Activated naive CD8-positive, alpha-beta T cell treated with anti-CD3 and anti-CD28 coated beads, Interleukin-2, amount 10 ng/mL, durations not matched to agents 7 days and 5 days (primary cell): ENCODE measurements at places on chromosomes 2 and 18.

GRCh38 chr2:205766779-205767359, 84.6 kb downstream of the NRP2 start:
- no peaks in the 10 kb centered on the region for H3K36me3 ChIP-seq
- no peak overlapping the region for H3K4me3 ChIP-seq
- DNase-seq = peak; percentile 49
- H3K4me1 ChIP-seq = peaks cover 3% of the 10 kb centered on the region
- peaks cover 36% of the 10 kb centered on the region for H3K27me3 ChIP-seq
- no peak overlapping the region for H3K27ac ChIP-seq

GRCh38 chr18:45910405-45911023, 56.6 kb downstream of the EPG5 start:
- no peak overlapping the region for H3K4me3 ChIP-seq
- H3K27ac ChIP-seq = no peak overlapping the region
- H3K4me1 ChIP-seq = peaks cover 2% of the 10 kb centered on the region
- no peaks in the 10 kb centered on the region for H3K27me3 ChIP-seq
- peak; percentile 65 for DNase-seq
- peaks cover 21% of the 10 kb centered on the region for H3K36me3 ChIP-seq

DNA sequence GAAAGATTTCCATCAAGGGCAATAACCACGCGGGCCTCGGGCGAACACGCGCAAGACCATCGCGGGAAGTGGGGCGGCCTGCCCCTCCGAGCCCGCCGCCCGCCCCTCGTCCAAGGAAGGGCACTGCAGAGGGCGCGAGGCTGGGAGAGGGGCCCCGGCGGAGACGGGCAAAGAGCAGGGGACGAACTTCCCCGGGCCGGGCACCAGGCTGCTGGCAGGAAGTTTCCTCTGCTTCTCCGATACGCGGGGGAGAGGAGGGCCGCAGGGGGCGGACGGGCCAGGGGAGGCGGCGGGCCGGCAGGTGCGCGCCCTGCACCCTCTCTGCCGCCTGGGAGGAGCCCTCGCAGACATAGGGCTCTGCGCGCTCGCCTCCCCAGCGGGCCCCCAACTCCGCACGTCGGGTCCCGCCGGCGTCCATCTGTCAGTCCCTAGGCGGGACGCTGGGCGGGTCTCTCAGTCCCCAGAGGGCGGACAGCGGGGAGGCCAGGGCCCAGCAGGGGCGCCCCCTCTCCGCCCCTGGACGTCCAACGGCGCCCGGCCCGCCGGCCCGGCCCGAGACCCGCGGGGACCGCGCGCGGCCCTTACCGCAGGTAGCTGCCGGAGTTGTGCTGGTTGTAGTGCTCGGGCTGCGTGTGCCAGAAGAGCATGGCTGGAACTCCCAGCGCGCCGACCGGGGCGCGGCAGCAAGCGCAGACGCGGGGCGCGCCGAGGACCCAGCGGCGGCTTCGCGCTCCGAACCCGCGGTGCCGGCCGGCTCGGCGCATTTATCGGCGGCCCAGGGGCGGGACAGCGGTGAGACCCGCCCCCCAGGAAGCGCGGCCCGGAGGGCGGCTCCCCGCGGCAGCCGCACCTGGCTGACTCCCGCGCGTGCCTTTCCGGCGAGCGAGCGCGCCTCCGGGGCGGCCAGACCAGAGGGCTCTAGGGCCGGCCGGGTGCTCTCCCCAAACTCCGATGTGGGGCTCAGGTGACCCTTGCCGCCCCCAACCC, at the start of gene TFCP2L1:
TFCP2L1 (minus strand) TSS at position 740 of the 987 bp plus-strand sequence; CDS start at position 647, 93 bp downstream.
- H3K27me3 ChIP-seq = peaks cover 45% of the 10 kb centered on the region
- peak within 1 kb of the TSS; percentile 75 for H3K4me3 ChIP-seq
- no peak within 1 kb of the TSS for H3K27ac ChIP-seq
- peak; percentile 70 for DNase-seq
- H3K36me3 ChIP-seq = no peaks in the 10 kb centered on the region

- H3K27ac ChIP-seq = no peak overlapping the region
- no peaks in the 10 kb centered on the region for H3K4me1 ChIP-seq
- H3K4me3 ChIP-seq = no peak overlapping the region
- peaks cover 13% of the 10 kb centered on the region for H3K27me3 ChIP-seq
- no peaks in the 10 kb centered on the region for H3K36me3 ChIP-seq
- DNase-seq = no peak
These were observed 130.8 kb upstream of the TWIST2 start for GRCh38 chr2:238717084-238717483.

DNA sequence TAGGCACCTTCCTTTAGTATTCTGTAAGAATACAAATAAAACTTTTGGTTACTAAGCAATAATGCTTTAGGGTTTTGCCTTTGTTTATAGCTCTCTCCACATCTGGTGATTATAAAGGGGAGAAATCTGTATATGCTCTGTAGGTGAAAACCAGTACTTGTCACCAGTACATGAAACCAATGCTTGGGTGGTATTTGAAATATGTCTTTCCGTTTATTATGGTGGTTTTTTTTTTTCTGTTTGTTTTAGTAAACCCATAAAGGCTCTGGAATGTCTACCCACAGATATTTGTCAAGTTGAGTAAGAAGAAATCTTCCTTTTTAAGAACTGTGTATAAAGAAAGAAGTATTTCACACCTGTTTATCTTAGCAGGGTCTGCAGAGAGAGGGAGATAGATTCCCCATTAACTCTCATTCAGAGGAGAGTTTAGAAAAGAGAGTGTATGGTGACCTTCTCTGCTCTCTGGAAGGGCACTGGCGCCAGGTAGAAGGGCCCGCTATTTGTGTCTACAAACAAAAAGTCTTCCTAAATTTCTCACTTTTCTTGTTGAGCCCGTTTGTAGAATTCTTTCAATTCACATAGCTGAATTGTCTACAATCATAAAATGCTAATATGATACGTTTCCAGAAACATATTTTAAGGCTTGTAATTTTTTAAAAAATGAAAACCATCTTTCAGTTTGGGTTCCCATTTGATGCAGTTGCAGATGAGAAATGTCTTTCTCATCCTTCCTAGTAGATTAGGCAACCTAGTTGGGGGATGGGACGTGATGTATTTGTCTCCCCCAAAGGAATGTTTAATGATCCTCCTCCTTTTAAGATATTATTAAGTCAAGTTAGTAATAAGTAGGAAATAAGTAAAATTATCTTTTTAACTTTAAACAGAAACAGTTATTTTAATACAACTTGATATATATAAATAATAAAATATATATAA, 33.9 kb downstream of the MAP3K20 start:
- DNase-seq = no peak
- H3K4me3 ChIP-seq = no peak overlapping the region
- H3K4me1 ChIP-seq = peaks cover 7% of the 10 kb centered on the region
- no peak overlapping the region for H3K27ac ChIP-seq
- H3K27me3 ChIP-seq = peaks cover 9% of the 10 kb centered on the region

GRCh38 chr2:191917430-191917881, 70.6 kb upstream of the CAVIN2 start:
- H3K27ac ChIP-seq = no peak overlapping the region
- H3K4me1 ChIP-seq = no peaks in the 10 kb centered on the region
- no peak for DNase-seq
- no peak overlapping the region for H3K4me3 ChIP-seq
- H3K36me3 ChIP-seq = no peaks in the 10 kb centered on the region

- peaks cover 17% of the 10 kb centered on the region for H3K36me3 ChIP-seq
- no peak overlapping the region for H3K27ac ChIP-seq
- no peaks in the 10 kb centered on the region for H3K4me1 ChIP-seq
- H3K4me3 ChIP-seq = no peak overlapping the region
- DNase-seq = no peak
These were observed 17.8 kb upstream of the GPR75 start for GRCh38 chr2:53877556-53877955.

GRCh38 chr2:65204461-65205210, 23.0 kb upstream of the ACTR2 start:
- H3K27me3 ChIP-seq = peaks cover 2% of the 10 kb centered on the region
- H3K4me1 ChIP-seq = no peaks in the 10 kb centered on the region
- peaks cover 3% of the 10 kb centered on the region for H3K36me3 ChIP-seq
- no peak overlapping the region for H3K4me3 ChIP-seq

- H3K36me3 ChIP-seq = peaks cover 7% of the 10 kb centered on the region
- no peak overlapping the region for H3K4me3 ChIP-seq
- DNase-seq = no peak
- peaks cover 15% of the 10 kb centered on the region for H3K4me1 ChIP-seq
- H3K27ac ChIP-seq = no peak overlapping the region
- no peaks in the 10 kb centered on the region for H3K27me3 ChIP-seq
These were observed 85.1 kb downstream of the ARL4C start for GRCh38 chr2:234411793-234412192.

DNA sequence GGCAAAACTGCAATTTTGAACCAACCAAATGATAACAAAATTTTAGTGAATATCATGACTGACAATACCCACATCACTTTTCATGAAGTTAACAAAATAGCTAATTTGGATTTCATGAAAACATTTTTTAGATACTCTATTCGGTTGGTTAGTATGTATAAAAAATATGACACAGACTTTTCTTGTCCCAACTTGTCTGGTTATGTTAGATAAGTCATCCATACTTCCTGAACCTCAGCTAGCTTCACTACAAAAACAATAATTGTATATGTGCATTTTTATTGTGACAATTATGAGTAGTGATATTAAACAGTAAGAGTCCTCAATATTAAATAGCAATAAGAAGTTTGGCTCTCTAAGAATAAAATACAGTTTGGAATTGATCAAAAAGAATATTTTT, 408.1 kb upstream of the DSEL start:
- no peak overlapping the region for H3K27ac ChIP-seq
- H3K27me3 ChIP-seq = no peaks in the 10 kb centered on the region
- no peaks in the 10 kb centered on the region for H3K4me1 ChIP-seq
- no peak for DNase-seq
- H3K4me3 ChIP-seq = no peak overlapping the region

- no peak for DNase-seq
- H3K27ac ChIP-seq = no peak overlapping the region
- H3K27me3 ChIP-seq = peaks cover 3% of the 10 kb centered on the region
- H3K36me3 ChIP-seq = no peaks in the 10 kb centered on the region
- no peaks in the 10 kb centered on the region for H3K4me1 ChIP-seq
These were observed 133.5 kb downstream of the QPCT start for GRCh38 chr2:37477921-37478320.

DNA sequence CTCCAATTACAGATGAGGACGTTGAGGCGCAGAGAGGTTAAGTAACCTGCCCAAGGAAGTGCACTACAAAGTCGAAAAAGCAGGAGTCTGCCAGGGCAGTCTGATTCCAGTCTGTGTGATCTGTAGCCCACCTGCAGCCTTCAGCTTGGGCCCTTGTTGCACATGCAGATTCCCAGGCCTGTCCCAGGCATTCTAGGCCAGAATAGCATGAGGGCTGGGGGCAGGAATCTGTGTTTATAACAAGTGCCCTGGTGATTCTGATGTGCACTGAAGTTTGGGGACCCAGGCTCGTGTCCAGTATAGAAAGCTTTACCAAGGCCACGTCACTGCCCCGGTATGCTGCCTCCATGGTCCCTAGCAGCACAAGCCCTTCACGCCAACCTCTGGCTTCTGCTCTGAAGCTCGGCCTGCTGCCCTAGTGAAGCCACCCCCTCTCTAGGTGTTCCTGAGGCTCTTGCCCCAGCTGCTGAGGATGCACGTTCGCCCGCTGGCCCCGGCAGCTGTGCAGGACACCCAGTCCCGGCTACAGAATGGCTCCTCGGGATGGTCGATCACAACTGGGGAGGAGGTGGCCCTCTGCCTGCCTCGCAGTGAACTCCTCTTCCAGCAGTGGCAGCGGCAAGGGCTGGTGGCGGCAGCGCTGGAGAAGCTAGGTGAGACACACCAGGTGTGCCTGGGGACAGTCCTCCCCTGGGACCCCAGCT, 4.6 kb downstream of the CHRNG start:
- H3K36me3 ChIP-seq = peaks cover 24% of the 10 kb centered on the region

DNA sequence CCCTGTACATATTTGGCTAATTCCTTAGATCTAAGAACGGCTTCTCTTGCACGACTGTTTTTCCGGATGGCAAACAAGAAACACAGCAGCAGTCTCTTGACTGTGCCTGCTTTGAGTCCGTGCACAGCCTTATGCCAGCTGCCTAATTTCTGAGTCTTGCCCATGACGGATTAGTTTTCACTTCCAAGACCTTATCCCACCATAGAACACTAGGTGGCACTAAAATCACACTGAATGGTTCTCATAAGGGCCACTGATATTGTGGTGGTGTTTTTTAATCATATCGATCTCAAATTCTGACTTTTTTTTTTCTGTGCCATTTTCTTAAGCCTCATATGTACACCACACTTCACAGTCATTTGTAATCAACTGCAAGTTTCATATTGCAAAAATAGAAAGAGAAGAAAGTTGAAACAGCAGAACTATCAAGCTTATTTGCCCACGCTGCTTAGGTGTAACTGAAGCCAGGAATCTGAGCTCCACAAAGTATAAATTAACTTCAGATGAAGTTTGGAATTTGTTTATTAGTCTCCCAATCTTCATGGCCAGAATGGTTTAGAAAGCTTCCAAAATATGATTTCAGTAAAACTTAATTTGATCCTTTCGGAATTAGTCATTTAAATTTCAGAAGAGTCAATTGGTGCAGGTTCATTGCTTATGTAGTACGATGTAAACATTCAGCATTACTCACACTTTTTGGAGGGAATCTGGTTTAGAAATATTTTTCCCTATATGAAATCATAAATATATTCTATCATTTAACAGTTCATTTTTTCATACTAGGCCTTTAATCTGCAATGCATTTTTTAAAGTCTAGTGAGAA, 45.5 kb upstream of the SCN7A start:
- H3K27ac ChIP-seq = no peak overlapping the region
- H3K4me1 ChIP-seq = peaks cover 3% of the 10 kb centered on the region
- peaks cover 3% of the 10 kb centered on the region for H3K27me3 ChIP-seq

DNA sequence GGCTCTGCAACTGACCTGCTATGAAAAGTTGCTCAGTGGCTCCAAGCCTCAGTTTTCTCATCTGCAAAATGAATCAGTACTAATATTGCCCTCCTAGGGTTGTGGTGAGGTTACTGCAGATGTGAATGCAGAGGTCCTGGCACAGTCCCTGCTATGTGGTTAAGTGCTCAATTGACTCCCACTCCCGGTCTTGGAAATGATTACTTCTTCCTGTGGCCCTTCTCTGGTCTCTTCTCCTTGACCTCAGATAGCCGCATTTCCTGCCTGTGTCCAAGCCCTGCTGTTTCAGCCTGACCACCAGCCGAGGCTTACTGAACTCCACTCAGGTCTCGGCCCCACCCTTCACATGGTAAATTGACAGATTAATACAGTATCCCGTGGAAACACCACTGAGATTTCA, 26.3 kb downstream of the CNGA3 start:
- H3K27ac ChIP-seq = no peak overlapping the region
- H3K4me1 ChIP-seq = no peaks in the 10 kb centered on the region
- DNase-seq = no peak

GRCh38 chr2:74436848-74437695, 4.7 kb downstream of the RTKN start:
- DNase-seq = no peak
- peaks cover 29% of the 10 kb centered on the region for H3K27me3 ChIP-seq
- no peak overlapping the region for H3K4me3 ChIP-seq
- no peaks in the 10 kb centered on the region for H3K36me3 ChIP-seq
- H3K27ac ChIP-seq = no peak overlapping the region

DNA sequence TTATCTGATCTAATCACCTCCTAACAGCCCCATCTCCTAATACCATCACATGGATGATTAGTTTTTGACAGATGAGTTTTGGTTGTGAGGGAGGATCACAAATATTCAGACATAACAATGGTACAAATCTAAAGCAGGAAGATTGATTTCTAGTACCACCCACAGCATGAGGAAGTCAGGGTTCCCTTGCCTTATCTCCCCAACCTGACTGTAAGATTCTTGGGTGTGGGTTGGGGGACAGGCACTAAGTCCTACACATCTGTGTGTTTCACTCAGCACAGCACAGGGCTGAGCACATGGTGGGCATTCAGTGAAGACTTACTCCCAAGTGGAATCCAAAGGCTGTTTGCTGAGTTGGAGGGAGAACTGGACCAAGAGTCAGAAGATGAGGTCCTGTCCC, 93.8 kb upstream of the CXCR4 start:
- peaks cover 4% of the 10 kb centered on the region for H3K36me3 ChIP-seq
- no peak for DNase-seq
